ENCODE measurements at places on chromosomes 2 and 18.

DNA sequence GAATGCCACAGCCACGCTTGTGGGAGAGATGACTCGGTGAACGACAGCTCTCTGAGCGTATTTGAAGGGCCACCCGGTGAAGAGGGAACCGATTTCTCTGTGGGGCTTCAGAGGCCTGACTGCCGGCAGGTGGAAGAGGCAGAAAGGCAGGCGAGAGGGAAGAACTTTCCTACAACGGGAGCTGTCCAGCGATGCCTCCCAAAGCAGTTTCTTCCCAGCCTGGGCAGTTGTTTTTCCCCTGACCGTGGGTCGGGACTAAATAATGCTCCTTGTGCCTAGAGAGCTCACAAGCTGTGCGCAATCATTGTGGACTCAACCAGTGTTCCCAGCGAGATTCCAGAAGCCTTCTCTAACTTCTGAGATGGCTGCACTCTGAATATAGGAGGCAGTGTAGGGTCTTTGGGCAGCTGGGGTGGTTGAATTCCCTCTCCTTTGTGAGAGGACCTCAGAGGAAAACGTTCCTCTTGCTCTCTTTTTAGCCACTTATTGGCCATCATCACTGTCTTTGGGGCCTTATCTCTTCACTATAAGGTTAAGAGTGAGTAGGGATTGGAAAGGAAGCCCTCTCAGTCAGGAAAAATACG lies 710 bp downstream of the SEC11C start:
- no peak for DNase-seq

- DNase-seq: no peak
Measured at GRCh38 chr18:48099481-48100164, 169.2 kb upstream of the SMAD2 start.

- peak; percentile 42 for DNase-seq
Measured at GRCh38 chr2:101998896-101999789, 7.4 kb downstream of the IL1R2 start.

- DNase-seq: no peak
Measured at GRCh38 chr2:23456881-23457760, 72.1 kb downstream of the KLHL29 start.

DNA sequence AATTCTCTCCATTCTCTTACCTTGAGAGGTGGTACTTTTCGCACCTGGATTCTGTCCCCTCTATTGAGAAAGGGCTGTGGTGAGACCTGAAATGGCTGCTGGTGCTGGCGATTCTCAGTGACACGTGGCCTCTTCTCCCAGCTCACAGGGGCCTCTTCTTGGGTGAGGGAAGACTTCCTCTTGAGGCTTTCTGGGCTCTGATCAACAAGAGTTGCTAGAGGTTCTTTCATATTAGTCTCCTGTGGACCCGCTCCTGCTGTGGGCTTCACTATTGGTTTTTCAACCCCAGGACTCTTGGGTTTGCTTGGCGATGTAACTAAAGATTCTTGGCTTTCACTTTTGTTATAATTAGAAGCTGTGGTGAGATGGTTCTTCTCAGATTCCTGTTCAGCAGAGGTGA lies 76.3 kb upstream of the DTNB start:
- DNase-seq: no peak

GRCh38 chr2:236262238-236262637 lies 2.0 kb downstream of the ASB18 start:
- DNase-seq: no peak

GRCh38 chr18:46702471-46702870 lies 45.5 kb upstream of the LOXHD1 start:
- no peak for DNase-seq

DNA sequence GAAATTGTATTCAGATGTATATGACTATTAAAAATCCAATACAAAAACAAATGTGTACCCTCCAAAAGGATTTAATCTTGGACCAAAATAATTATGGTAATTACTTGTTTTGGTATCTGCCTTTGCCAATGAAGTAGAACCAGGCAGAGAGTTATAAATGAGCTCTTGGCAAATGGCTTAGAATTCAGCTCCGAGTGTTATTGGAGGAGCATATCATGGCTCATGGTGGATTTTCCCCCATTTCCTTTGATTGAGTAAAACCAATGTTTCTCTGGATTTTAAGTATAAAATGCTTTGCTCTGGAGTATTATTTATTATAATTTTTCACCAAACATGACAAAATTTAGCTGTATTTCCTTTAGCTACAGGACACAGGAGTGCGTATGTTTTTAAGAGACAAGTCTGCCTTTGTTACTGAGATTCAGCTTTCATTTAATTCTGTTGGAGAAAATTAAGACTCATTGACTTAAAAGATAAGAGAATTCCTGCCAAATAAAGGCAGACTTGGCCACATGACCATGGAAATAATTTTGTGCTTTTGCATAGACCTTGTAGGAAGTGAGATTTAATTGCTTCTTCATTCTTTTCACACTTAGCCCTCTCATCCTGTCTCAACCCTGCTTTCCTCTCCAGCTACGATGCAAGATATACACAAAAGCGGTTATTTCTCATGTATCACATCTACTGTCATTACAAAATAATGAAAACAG lies 281.0 kb upstream of the SOX11 start:
- DNase-seq: no peak

- no peak for DNase-seq
Measured at GRCh38 chr18:36942264-36942663, 113.3 kb downstream of the KIAA1328 start.

DNA sequence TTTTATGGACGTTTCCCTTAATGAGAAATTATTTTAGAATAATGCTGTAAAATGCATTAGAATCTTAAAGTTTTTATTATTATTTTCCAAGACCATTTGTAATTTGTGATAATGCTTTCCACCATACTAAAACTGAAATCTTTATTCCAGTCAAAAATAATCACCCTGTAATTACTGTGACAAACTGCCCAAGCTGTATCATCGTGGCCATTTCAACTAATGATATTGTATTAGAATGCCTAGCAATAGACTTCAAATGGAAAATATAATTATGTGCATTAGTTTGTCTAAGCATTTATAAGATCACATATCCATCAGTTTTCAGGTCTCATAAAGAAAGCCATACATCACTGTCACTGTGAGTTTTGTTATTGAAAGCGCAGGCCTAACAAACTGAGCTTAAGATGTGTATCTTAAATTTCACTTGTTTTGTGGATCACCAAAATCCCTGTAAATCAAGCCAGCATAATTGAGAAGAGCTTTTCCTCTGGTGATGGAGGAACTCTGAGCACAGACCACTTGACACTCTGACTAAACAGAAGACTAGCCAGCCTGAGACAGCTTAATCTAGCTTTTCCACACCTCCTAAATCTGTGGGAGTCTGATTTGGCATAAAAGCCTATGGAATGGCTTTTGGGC lies 1312.2 kb upstream of the ACVR2A start:
- DNase-seq: no peak

DNA sequence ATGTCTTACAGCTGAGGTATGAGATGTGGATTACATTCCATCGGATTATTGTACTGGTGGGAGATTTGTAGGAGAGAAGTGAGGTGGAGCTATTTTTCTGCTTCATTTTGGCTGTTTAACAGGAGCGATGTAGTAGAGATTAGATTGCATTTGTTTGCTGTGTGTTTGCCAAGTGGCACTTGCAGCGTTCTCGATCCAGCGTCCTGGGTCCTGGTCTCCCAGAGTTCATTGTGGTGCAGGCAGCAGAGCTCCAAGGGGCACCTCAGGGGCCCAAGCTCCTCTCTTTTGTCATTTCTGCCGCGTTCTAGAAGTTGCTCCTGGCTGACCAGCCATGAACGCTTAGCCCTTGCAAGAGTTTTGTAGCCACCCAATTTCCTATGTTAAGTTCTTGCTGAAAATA lies 210.1 kb upstream of the APCDD1 start:
- no peak for DNase-seq

- no peak for DNase-seq
Measured at GRCh38 chr2:145757503-145758246, 1237.8 kb upstream of the ZEB2 start.

GRCh38 chr18:59182673-59183072 lies 37.3 kb upstream of the GRP start:
- no peak for DNase-seq

- no peak for DNase-seq
Measured at GRCh38 chr2:64312622-64313397, 141.2 kb upstream of the LGALSL start.

- no peak for DNase-seq
Measured at GRCh38 chr18:9617006-9617542, 2.7 kb upstream of the PPP4R1 start.

DNA sequence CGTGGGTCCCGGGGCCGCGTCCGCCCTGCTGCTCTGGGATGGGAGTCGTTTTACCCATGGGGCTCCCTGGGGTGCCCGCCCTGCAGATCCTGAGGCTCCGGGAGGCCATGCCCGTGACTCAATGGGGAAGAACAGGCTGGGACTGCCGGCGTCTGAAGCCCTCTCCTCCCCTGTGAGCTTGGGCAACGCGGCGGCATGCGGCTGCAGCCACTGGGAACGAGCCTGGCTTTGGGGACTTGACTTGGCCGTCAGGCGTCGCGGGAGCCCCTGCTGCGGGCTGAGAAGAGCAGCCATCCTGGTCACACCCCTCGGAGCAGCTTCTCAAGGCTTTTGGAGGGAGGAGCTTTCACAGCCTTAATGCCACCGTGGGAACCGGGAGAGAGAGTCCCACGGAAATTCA lies 126.9 kb upstream of the CTDP1 start:
- no peak for DNase-seq

DNA sequence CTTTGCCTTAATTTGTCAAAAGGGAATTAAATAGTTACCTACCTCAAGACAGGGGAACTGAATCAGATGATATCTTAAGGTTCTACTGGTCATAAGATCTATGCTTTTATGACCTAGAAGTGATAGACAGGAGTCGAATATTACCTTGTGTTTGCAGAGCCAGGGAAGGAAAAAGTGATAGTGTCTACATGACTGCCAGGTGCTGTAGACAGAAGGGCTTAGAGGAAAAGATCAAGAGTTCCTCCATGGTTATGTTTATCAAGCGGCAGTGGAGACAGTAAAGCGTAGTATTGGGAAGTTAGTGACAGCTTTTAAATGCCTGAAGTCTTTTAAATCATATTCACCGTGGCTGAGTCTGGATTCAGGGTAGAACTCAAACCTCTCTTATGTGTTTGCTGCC lies 11.9 kb downstream of the CRIM1 start:
- DNase-seq: no peak

- DNase-seq: no peak
Measured at GRCh38 chr2:57821088-57821487, 225.5 kb upstream of the VRK2 start.

GRCh38 chr18:8742387-8743361 lies 37.3 kb downstream of the MTCL1 start:
- no peak for DNase-seq

DNA sequence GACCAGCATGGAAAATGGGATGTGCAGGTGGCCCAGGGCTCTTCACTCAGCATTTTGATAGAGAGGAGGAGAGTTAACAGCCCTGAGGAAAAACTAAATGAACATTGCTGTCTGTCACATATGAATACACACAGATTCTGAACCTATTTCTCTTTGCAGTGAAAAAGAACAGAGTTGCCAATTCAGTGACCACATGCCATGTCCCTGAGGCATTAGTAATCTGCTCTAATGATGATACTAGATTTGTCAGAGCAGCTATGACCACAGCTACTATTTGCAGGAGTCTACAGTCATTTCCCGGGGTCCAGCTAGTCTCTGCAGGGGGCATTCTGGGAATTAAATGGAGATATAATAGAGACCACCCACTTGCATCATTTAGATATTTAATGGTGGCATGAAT lies 267.6 kb downstream of the TMX3 start:
- no peak for DNase-seq

GRCh38 chr18:10797896-10798295 lies 272.1 kb downstream of the NAPG start:
- no peak for DNase-seq

DNA sequence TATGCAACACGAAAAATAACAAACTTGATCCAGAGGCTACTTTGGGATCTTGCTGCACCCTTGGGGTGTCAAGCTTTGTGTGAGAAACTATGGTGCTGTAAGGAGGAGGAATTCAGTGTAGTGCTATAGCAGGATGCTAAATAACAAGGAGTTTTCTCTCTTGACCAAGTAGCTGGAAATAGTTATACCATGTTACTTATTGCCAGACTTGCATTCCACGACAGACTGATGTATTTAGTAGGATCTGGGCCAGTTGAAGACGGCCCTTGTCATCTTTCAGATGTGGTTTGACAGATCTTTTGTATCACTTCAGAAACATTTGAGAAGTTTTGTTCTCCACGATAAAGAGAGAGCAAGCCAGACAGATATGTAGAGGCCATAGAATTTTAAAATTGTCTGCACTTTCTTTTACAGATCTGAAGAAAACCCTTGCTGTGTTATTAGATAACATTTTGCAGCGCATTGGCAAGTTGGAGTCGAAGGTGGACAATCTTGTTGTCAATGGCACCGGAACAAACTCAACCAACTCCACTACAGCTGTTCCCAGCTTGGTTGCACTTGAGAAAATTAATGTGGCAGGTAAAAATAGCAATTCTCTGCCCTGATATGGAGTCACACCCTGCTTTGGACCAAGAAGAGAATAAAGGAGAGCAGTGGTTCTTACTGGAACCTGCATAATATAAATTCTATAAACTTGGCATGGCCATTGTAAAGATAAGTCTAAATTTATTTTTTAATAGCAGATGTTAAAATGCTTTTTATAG lies 16.3 kb downstream of the MGAT5 start:
- no peak for DNase-seq

- no peak for DNase-seq
Measured at GRCh38 chr2:1446301-1446700, 33.0 kb downstream of the TPO start.

GRCh38 chr2:31065356-31065755 lies 72.9 kb downstream of the GALNT14 start:
- DNase-seq: no peak

DNA sequence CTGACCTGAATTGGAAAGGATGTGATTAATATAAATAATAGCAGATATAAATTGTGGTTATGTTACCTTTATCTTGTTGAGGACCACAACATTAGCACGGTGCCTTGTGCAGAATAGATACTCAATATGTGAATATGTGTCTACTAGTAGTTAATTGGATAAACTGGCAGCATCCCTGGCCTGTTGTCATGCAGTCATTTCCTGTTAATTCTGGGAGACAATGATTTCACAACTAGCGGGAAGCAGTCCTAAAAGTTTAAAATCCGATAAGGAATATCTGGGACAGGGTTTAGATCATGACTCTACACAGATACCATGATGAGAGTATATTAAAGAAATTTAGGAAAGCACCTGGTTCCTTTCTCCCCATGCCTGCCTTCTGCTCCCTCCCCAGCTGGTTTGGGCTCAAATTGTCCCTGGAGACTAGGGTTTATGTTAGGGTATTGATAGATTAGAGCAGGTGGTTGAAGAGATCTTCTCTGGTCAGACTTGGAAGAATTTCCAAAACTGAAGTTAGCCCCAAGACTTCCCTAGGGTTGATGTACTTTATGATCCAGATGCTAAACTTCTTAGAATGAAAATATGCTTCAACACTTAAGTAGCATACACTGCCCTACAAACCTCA lies 32.8 kb downstream of the CYBRD1 start:
- DNase-seq: no peak

GRCh38 chr2:76579911-76580310 lies 869.2 kb upstream of the GCFC2 start:
- no peak for DNase-seq

- DNase-seq: no peak
Measured at GRCh38 chr18:59593291-59593717, 103.9 kb downstream of the CCBE1 start.

GRCh38 chr2:239298116-239298804 lies 102.6 kb downstream of the HDAC4 start:
- peak; percentile 74 for DNase-seq
